Activated T-cell treated with anti-CD3 and anti-CD28 coated beads for 24 hours (primary cell): ENCODE measurements at places on chromosomes 12 and 14.

GRCh38 chr12:57242329-57242690 lies 8.7 kb downstream of the STAC3 start:
- no peak for DNase-seq

GRCh38 chr14:66782853-66783252 lies 274.9 kb downstream of the GPHN start:
- DNase-seq: no peak

DNA sequence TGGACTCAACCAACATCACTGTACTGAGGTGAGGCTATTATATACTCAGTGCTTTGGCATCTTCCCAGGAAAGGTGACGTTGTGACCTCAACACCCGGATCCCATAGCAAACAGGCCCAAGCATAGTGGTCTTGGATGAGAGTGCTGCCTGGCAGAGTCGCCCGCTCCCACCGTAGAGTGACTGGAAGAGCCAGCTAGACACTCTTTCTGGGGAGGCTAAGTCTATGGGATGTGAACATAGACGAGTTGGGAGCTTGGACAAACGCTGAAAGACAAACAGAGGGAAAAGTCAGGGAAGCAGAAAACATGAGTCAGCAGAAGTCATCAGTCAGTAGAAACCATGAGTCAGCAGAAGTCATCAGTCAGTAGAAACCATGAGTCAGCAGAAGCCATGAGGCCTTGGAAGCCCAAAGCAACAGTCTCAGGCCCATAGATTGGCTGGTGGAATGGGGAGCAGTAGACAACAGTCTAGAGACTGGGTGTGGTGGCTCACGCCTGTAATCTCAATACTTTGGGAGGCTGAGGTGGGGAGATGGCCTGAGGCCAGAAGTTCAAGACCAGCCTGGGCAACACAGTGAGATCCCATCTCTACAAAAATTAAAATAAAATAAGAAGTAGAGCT lies 66.4 kb upstream of the MAP1LC3B2 start:
- no peak for DNase-seq

DNA sequence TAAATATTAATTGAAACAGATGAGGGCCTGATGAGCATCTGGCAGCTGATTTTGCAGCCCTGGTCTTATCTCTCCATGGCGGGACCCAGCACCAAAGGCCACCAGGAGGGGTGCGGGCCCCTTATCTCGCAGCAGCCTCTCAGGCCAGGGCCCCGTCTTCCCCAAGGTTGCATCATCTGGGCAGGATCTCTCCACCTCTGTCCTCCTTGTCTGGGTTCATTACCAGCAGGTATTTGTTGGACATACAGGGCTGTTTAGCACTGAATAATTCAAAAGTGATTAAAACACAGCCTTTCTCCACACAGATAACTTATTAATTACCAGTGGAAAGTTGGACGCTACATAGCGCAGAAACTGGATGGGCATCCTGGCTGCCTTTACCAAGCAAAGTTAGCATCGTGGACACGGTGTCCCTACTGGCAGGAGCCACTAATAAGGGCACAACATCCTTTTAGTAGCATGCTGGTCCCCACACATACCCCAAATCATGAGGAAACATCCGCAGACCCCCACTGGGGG lies 25.8 kb downstream of the TMEM120B start:
- DNase-seq: no peak

DNA sequence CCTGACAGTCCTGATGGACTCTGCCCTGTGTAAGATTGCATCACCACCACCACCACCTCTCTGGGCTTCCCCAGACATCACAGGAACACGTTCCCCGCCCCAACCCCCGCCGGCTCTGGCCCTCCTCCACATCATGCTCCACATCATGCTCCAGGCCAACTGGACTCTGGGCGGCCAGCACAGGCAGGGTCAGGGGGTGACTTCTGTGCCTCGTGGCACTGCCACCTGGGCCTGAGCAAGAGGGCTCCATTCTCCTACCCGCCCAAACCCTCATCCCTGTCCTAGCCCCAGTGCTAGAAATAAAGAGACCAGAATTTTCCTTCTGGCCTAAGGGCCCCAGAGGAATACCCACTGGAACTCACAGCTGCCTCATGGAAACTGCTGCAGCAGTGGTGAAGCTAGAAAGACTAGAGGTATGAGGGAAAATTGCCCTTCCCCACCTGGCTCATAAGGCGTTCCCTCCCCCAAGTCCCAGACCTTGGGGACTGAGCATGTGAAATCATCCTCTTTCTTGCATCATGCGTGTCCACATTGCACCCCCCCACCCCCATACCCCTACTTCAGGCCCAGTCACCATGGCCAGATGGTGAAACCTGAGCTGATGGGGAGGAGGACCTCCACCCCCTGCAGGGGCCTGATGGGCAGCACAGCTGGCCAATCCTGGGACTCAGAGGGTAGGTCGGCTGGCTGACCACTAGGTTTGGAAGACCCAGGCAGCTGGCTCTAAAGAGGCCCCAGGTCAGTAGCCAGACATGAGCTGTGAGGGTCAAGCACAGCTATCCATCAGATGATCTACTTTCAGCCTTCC lies at the start of gene INHBE:
Gene INHBE, plus strand, starts transcription at position 742 of the 808 bp plus-strand sequence. CDS start 230 bp downstream, outside the sequence.
- no peak for DNase-seq

DNA sequence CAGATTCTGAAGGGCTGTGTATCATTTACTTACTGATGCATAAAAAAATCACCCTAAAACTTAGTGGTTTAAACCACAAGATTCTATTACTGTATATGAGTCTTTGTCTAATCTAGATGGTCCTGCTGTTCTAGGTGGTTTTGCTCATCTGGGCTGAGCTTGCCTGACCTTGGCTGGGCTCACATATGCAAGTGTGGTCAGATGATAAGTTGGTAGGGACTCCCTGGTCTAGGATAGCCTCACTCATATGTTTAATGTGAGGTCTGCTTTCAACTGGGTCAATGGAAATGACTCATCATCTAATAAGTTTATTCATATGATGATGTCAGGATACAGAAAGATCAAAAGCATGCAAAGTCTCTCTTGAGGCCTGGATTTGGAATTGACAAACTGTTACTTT lies 887.8 kb downstream of the TRHDE start:
- no peak for DNase-seq

DNA sequence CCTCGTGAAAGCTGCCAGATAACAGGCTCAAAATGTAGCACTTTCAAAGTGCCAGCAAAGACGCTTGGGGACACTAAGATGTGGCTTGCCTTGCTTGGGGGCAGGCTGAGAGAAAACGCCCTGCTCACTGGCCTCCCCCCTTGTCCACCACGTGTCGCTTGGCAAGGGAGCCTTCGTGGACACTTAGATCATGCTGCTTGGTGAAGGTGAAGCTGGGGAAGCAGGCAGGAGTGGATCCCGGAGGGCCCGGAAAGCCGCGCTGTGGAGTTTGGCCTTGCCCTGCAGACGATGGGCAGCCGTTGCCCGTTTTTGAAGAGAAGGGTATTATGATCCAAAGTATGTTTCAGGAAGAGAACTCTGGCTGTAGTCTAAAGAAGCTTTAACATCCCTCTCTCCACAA lies 53.4 kb upstream of the BDKRB2 start:
- no peak for DNase-seq

- no peak for DNase-seq
These were observed 116.4 kb downstream of the LRIG3 start for GRCh38 chr12:58803908-58804307.

- DNase-seq: no peak
These were observed 1.1 kb upstream of the ITGA7 start for GRCh38 chr12:55708695-55709233.

GRCh38 chr12:40054555-40055227 lies 51.2 kb downstream of the SLC2A13 start:
- no peak for DNase-seq

GRCh38 chr12:131509701-131510100 lies 201.2 kb upstream of the SFSWAP start:
- no peak for DNase-seq

GRCh38 chr12:43290836-43291235 lies 261.2 kb downstream of the ADAMTS20 start:
- DNase-seq: no peak

GRCh38 chr12:45671254-45671653 lies 58.3 kb upstream of the ARID2 start:
- no peak for DNase-seq

DNA sequence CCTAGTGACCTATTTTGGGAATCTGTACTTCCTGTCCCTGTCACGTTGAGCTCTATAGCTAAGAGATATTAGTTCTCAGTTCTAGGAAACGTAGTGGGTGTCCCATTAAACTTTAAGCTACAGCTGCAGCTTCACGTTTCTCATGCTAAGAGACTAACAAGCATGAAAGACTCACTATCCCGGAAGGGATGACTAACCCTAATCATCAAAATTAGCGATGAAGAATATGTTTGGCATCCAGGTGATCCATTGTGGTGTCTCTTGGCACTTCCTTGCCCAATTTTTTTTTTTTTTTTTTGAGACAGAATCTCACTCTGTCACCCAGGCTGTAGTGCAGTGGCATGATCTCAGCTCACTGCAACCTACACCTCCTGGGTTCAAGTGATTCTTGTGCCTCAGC lies 11.0 kb upstream of the LALBA start:
- no peak for DNase-seq

- DNase-seq: no peak
These were observed 150.2 kb upstream of the CLEC14A start for GRCh38 chr14:38405851-38406635.

GRCh38 chr12:116104167-116104767 lies 173.2 kb downstream of the MED13L start:
- no peak for DNase-seq

DNA sequence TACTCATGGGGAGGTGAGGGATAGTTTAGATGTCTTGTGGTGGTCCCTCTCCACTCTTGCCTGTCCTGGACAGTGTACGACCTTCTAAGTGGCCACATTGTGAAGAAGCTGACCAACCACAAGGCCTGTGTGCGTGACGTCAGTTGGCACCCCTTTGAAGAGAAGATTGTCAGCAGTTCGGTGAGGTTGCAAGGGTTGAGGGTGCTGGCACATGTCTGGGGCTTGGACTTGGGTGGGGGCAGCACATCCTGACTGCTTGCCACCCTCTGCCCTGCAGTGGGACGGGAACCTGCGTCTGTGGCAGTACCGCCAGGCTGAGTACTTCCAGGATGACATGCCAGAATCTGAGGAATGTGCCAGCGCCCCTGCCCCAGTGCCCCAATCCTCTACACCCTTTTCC lies 7.6 kb upstream of the FITM1 start:
- DNase-seq: no peak

DNA sequence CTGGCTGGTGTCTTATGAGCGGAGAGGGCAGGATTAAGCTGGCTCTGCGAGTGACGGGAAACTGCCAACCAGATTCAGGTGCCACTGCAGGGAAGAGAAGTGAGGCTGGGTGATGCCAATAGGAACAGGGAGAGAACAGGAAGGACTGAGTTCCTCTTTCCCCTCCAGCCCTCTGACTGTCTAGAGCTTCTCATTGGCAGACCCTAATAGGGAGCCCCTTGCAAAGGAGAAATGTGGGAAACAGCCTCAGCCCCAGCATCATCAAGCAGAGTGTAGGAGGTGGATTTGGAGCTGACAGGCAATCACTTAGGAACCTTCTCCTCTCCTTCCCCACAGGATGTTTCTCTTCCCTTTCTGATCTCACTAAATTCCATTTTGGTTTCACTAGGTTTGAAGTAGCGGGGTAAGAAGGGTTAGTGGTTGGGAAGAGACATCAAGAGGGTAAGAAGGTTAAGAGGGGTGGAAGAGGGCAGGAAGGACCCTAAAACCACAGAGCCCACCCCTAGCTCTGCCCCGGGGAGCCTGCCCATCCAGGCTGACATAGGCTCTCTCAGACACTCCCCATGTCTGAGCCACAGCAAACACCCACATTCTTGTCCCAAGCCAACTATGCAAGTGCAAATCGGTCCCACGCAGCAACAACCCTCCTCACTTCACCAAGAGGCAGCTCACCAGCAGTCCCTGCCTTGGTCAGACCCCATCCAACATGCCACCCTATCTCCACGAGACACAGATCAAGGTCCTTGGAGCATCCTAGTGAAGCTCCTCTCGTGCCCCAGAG lies 111.1 kb downstream of the STAB2 start:
- no peak for DNase-seq

DNA sequence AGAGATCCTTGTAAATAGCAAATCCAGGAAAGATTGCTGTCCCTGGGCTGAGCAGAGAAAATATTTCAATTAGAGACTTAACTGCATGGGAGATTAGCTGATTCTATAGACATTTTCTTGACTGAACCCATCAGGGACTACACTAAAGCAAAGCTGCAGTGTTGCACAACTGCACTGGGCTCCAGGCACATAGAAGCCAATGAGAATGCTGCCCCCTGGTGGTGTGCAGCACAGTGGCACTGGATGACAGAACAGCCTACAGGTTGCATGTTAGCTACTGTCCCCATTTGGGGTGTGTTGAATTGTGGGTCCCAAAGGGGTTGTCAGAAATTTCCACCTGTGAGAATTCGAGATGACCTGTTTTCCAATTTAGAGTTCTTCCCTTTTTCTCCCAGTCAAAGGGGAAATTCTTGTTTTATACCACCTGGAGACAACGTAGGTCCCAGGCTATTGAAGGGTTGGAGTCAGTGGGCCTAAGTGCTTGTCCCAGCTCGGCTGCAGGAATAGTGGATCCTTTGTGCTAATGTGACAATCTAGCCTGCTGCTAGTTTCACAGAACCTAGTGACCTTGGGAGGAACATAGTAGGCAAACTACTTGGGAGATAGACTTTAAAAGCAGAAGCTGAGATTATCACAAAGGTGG lies 114.7 kb downstream of the SLC8A3 start:
- DNase-seq: peak; percentile 21

DNA sequence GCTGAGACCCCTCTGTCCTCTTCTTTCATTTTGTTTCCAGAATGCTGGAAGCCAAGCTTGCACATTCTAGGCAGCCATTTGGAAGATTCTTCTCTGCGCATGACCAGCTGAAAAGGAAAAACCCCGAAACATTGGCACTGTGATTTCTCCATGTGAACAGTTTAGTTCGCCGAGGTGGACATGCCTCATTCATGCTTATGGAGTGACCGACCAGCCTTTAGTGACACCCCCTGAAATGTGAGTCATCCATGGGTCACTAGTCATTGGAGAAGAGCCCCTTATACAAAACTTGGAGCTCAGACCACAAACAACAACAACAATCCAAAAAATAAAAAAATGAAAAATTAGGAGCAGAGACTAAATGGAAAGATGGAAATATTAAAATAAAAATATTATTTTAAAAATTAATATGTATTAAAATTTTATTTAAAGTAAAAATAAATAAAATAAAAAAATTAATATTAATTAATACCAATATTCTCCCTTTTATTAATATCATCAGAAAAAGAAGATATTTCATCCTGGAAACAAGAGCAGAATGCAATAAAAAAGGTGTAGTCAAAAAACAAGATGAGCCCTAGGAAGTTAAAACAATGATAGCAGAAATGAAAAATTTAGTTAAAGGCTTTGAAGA lies 9.5 kb upstream of the KRT7 start:
- no peak for DNase-seq

- no peak for DNase-seq
These were observed 166.2 kb downstream of the CHST11 start for GRCh38 chr12:104622928-104623327.
